Body of pancreas (tissue), 4 donors: ENCODE measurements at places on chromosomes 13 and 19.

GRCh38 chr13:22837980-22838647 is 342.7 kb upstream of the SGCG start:
- DNase-seq = no peak

- DNase-seq = peak; percentile 41
Observed at GRCh38 chr13:94825507-94825906, 113.2 kb upstream of the SOX21 start.

GRCh38 chr13:72963762-72964161 is 95.0 kb upstream of the KLF5 start:
- no peak for DNase-seq

DNA sequence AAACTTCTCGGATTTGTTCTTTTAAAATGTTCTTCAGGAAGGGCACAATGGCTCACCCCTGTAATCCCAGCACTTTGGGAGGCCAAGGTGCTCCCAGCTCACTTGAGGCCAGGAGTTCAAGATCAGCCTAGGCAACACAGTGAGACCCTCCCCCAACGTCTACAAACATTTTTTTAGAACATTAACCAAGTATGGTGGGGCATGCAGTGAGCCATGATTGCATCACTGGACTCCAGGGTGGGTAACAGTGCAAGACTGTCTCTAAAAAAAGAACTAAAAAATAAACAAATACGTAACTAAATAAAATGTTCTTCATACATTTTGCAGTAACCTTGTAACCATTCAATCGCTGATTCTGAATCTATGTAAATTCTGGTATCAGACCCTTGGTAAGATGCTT is 2.1 kb upstream of the IPO5 start:
- no peak for DNase-seq

GRCh38 chr13:41137951-41138350 is 5.3 kb upstream of the KBTBD6 start:
- no peak for DNase-seq

DNA sequence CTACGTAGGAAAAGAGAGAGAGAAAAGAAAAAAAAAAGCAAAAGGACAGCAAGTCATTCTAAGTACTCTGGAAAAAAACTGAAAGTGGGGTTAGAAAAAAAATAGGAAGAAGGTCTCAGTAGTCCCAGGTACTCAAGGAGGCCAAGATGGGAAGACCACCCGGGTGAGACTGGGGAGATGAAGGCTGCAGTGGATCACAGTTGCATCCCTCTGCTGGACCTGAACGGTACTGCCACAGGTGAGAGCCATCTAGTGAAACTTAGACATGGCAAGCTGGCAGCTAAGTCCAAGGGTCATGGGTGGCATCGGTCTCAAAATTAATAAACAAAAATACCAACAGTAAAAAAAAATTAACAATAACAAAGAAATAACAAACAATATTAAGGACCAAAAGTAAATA is 41.0 kb upstream of the ZNF91 start:
- DNase-seq = no peak

GRCh38 chr13:114032126-114032799 is 58.4 kb upstream of the C13orf46 start:
- peak; percentile 35 for DNase-seq

DNA sequence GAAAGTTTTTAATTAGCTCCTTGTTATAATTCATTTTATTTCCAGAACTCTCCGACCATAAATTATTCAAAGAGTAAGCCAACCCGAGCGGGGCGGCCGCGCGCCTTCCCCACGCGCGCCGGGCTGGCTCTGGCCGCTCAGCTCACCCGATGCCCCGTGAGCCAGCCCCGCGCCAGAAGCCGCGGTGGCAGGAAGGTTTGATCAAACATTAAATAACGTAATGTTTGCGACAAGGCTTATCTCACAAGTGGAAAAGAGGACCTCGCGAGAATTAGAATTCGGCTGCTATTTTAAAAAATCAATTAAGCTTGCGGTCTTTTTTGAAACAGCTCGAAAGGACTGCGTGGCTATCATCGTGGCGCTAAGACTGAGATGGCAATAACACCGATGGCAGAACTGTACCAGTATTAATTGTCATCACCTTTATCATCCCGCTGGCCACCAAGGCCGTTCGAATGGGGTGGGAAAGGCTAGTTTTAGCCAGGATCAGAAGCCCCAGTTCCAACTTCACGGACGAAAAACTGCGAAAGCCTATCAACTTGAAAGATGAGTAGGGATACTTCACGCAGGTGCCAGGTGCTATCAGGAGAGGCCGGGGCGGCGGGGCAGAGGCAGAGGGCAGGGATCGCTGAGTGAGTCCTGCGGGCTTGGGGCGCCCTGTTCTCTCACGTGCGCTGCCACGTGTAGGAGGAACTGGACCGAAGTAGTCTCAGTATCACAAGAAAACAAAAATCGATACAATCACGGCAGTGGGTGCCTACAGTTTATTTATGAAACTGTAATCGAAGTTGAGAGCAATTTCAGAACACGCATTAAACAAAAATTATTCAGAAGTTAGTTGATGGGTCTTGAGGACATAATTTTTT is 6.4 kb downstream of the POU4F1 start:
- DNase-seq = no peak

- no peak for DNase-seq
Observed at GRCh38 chr19:55672418-55672817, 2.6 kb upstream of the EPN1 start.

GRCh38 chr13:86684402-86684801 is 885.2 kb upstream of the SLITRK6 start:
- no peak for DNase-seq

- peak; percentile 97 for DNase-seq
Observed at GRCh38 chr19:49556412-49557398, 23.7 kb downstream of the NOSIP start.

DNA sequence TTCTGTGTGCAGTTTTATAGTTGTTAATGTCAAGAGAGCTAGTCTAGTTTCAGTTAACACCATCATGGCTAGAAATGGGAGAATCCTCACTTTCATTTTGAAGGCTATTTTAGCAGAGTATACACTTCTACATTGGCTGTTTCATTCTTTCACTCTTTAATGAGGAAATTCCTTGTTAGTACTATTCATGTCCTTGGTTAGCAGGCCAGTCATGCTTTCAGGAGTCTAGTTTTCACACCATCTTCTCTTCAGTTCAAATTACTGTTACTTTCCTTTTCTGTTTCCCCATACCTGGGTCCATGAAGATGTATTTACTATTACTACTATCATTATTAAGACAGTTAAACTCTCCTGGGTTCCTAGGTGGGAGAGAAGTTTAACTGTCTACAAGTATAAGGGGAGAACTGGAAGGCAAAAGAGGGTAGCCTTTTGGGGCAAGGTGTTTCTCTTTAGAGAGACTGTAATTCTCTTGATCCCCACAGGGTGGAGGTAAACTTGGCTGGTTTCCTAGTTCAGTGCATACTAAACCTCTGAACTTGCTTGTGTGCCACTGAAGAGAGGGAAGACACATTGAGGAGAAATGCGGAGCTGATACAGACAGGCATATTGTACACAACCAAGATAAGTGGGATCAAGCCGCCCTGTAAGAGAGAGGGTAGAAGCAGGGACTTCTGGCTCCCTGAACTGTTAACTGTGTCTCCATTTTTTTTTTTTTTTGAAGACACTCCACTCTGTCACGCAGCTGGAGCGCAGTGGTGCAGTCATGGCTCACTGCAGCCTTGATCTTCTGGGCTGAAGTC is 41.3 kb upstream of the IGFL4 start:
- peak; percentile 43 for DNase-seq

- no peak for DNase-seq
Observed at GRCh38 chr13:50171590-50172282, 156.5 kb downstream of the KCNRG start.

DNA sequence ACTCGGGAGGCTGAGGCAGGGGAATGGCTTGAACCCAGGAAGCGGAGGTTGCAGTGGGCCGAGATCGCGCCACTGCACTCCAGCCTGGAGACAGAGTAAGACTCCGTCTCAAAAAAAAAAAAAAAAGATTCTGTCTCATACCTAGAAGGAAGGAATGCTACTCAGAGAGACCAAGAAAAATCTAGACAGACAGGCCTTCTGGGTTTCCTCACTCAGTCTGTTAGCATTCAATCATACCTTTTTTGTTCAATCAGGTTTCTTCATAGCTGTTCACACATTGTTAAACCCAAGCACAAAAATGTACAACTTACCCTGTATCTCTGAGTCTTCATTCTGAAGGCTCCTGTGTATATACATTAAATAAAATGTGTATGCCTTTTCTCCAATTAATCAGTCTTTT is 40.5 kb downstream of the ZNF823 start:
- no peak for DNase-seq

- DNase-seq = no peak
Observed at GRCh38 chr13:63855457-63856118, 2439.9 kb upstream of the PCDH20 start.

- DNase-seq = no peak
Observed at GRCh38 chr13:102550507-102550906, 46.3 kb upstream of the TPP2 start.

- DNase-seq = peak; percentile 67
Observed at GRCh38 chr13:50512474-50513299, 330.8 kb downstream of the DLEU7 start.

- no peak for DNase-seq
Observed at GRCh38 chr13:41552031-41552430, 94.7 kb downstream of the RGCC start.

GRCh38 chr19:8642561-8642960 is 12.1 kb downstream of the NFILZ start:
- DNase-seq = no peak

GRCh38 chr13:66077132-66077689 is 1152.9 kb downstream of the PCDH9 start:
- DNase-seq = no peak

DNA sequence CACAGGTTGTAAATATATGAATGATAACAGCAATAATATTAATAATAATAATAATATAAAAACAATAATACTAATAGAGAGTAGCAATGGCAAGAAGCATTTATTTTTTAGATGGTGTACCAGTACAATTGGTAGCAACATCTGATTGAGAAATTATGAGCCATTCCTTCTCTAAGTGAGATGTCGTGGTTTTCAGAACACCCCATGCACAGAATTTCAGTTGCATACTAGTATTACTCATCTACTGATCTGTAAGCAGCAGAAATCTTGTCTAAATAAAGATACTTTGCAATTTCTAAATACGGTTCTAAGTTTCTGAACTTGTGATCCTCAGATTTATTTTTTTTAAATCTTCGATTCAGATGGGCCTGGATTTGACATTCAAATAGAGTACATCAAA is 788.0 kb upstream of the ATXN8OS start:
- no peak for DNase-seq

DNA sequence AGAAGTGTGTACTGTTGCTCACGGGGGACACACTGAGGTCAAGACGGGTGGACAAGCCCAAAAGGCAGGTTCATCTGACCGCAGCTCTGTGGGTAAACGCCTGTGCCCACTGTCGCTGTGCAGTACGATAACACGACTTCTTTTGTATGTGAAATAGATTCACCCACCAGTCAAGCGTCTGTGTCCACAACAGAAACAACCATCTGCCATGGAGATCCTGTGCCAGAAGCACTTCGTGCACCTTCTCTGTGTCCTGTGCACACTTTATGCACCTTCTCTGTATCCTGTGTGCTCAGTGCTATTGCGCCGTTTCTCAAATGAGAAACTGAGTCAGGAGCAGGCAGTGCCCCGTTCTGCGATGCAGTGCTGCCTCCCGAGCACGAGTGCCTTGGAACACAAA is 138.9 kb downstream of the ATP11A start:
- no peak for DNase-seq

GRCh38 chr13:44894001-44894770 is 95.1 kb downstream of the NUFIP1 start:
- no peak for DNase-seq

- no peak for DNase-seq
Observed at GRCh38 chr13:84843368-84843767, 955.9 kb downstream of the SLITRK6 start.

DNA sequence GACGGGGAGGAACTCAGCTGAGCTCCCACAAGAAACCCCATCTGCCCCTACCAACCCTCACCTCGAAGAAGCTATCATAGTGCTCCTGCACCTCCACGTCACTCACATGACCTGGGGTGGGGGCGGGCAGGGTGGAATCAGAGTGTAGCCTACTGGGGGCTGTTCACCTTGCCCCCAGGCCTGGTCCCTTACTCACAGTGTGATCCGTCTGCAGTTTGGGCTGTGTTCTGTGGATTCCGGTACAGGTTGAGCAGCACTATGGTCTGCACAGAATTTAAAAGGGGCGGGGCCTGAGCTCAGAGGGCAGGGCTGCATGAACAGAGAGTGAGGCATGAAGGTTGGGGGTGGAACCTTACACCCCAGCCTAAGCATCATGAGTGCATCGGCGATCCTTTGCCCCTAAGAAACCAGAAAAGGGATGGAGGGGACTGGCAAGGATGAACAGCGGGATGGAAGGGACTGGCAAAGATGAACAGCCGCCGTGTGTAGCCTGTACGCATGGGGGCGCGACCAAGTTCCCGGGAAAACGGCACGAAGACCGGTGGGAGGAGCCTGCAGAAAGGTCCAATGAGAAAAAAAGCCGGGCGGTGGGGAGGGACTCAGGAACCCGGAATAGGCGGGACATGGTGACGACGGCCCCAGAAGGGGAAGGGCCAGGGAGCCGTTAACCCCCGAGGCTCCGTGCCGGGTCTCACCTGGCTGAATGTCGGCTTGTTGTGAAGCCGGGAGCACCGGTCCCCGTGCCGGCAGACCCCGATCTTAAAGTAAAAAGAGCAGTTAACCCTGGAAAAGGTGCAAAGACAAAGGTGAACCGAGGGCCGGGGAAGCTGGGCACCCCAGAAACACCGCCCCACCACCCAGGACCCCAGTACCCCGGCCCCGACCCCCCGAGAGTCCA is 539 bp downstream of the U2AF1L4 start:
- DNase-seq = peak; percentile 96

GRCh38 chr13:93412676-93413075 is 186.1 kb downstream of the GPC6 start:
- no peak for DNase-seq

DNA sequence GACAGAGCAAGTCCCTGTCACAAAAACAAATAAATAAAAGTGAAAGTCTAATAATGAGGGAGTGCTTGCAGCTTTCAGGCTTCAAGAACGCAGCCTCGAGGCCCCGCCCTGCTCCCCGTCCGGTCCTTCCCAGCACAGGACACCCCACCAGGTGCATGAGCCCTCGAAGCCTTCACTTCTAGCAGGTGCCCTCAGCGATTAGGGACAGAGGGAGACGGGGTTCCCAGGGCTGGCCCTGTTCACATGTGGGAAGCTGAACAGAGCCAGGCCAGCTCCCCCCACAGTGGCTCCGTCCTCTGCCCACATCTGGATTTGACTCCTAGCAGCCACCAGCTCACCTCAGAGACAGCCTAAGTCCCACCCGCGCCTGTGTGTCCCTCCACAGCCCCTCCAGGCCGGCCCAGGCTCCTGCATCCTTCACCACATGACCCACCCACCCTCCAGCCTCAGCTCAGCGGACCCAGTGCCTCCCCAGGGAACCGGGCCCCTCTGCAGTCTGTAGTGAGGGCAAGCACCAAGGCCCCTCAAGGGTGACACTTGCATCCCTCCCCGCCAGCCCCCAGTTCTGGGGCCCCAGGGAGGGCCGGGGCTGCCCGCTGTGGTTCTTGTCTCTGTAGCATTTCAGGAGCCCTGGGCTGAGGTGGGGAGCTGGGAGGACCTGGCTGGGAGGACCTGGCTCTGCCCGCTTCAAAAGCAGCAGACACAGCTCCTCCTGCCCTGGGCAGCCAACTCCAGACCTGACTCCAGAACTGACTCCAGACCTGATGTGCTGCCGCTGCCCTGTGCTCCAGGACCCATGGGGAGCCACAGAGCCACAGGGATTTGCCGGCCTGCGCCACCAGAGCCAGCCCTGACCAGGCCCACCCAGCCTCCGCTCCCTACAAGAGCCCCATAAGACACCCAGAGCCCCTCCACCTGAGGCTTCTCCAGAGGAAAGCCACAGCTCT is 27.2 kb downstream of the GPX4 start:
- DNase-seq = no peak
